LHCN-M2 (cell line): ENCODE measurements at places on chromosomes 3 and 15. TPM values are rescaled to one million over a fixed set of nuclear protein-coding genes. Genes with fewer than 3 reads are reported as not detected.
A peak's percentile ranks its signal among the peaks of the same experiment; 100 is the strongest.

DNA sequence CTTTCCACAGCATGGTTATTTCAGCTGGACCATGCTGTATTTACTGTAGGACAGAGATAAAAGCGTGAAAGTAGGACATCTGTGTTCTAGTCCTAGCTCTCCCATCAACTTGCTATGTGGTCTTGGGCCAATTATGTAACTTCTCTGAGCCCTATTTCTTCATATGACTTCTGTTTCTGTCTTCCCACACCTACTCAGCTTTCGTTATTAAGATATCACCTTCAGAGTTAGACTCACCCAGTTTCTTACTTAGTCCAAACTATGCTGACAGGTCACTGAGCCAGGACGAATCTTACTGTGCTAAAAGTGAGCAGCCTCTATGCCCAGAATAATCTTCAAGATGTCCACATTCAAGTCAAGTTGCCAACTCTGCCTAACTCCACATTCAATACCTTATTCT is 283.7 kb downstream of the IL5RA start:
- no peak for DNase-seq

- no peak for DNase-seq
Observed at GRCh38 chr15:42088801-42089640, 5.3 kb downstream of the PLA2G4D start.

GRCh38 chr3:184563941-184564684 is 2.5 kb downstream of the EPHB3 start:
- DNase-seq: no peak

DNA sequence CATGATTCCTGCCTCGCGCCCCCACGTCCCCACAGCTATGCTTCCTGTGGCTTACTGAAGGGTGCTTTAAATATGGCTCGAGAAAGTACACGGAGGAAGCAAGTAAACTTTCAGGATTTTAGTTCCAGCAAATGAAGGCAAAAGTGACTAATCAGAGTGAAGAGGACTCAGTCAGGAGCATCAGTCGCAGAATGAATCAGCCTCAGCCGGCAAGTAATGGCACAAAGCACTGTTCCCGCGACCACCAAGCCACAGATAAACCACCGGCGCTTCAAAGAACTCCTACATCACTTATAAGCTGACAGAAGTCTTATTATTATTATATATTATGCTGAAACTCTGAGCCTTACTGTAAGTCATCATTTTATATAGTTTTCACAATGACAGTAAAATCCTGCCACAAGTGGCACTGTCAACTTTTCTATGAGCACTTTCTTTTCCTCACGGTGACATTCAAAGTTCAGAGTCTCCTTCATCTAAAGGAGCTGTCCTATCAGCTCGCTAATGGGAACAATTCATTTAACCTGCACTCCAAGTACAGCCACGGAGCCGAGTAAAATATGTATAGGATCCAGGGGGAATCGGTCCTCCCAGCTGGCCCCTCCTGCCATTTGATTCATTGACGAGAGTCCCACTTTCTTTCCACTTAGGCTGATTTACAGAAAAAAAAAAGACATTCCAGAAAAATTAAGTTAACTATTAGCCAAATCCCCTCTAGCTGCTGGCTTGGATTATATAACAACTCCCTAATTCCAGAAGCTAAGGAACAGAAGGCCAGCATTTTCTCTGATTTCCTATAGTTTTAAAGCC is 217.0 kb upstream of the ICE2 start:
- DNase-seq: peak; percentile 45

SERPINI1 gene
- total RNA-seq: 1.2 and 1.9 TPM in 2 replicates

ZNF35 gene
- total RNA-seq: 17.1 and 20.1 TPM in 2 replicates

TRIM42 gene
- total RNA-seq: not detected in 2 replicates

ATP8B4 gene
- total RNA-seq: 1.0 and 4.6 TPM in 2 replicates
